Activated T-cell treated with anti-CD3 and anti-CD28 coated beads for 1 hour (primary cell): ENCODE measurements at places on chromosomes 5 and 9.

DNA sequence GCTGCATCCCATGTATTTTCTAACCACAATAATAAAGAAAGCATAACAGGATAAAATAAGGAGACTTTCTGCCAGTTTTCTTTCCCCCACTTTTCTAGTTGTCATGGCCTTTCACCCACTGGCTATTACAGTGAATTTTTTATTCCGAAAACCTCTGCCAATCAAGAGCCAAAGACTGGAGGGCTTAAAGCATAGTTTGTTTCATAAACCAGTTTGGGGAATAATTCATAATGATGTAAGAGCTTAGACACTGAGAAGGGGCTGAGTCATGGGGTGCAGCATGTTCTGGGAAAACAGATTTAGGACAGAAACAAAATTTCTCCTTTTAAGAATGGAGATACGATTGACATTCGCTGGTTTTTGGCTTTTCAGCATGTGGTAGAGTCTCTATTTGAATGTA is 4.4 kb upstream of the GLIPR2 start:
- DNase-seq: no peak

DNA sequence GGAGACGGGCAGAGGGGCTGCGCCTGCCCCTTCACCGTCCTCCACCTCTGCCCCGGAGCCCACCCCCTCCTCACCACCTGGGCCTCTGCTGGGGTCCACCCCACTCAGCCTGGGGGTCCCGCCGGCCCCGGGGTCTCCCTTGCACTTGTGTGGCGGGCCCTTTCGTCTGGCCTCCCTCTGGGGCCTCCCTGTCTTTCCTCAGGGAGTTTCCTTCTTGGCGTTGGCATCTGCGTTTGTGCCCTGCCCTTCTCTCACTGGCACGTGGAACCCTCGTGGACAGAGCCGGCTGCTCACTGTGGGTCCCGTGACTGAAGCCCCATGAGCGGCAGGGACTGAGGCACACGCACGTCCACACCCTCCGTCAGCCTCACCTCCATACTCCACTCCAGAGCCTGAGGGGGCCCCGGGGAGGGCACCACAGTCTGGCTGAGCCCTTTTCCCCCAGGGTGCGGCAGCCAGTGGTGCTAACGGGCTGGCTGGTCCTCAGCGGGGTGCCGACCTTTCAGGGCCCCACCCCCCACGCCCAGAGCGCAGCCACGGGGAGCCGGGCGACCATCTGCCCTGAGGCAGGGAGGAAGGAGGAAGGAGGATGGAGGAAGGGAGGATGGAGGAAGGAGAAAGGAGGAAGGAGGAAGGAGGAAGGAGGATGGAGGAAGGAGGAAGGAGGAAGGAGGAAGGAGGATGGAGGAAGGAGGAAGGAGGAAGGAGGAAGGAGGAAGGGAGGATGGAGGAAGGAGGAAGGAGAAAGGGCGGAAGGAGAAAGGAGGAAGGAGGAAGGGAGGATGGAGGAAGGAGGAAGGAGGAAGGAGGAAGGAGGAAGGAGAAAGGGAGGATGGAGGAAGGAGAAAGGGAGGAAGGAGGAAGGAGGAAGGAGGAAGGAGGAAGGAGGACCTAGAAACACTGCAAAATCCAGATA is 53.0 kb upstream of the NRARP start:
- no peak for DNase-seq

DNA sequence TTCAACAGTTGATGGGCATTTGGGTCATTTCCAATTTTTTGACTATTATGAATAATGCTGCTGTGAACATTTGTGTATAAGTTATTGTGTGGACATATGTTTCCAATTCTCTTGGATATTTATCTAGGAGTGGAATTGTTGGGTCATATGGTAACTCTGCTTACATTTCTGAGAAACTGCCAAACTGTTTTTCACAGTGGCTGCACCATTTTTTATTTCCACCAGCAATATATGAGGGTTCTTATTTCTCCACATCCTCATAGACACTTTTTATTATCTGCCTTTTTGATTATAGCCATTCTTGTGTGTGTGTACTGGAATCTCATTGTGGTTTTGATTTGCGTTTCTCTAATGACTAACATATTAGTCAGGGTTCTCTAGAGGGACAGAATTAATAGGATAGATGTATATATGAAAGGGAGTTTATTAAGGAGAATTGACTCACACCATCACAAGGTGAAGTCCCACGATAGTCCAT is 14.7 kb upstream of the MED27 start:
- DNase-seq: no peak

- DNase-seq: no peak
Measured at GRCh38 chr5:66570201-66570600, 26.0 kb upstream of the MAST4 start.

DNA sequence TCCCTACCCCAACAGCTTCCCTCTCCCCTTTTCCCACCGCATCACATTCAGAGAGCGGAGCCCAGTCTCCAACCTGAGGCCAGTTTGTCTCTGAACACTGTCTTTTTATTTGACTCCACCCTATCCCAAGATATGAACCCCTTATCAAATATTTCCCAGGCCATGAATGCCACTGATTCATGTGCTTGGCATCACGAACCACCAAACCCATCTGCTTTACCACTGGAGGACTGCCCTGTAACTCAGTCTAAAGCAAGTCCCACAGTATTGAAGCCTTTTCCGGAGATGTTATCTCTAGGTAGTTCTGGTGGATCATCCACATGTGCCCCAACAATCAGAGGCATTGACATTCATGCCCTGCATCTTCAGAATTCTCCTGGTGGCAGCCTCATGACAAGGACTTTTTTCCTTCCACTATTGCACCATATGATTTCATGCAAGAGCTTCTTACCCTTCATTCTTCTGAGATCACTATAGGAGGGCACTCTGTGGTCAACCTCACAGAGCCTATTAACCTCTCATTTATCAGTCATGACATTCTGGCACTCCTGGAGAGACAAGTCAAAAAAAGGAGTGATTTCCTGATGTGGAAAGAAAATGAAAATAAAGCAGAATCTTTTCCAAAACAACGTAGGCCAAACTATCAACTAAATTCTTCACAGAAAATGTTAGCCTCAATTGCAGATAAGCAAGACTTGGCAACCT is 12.3 kb upstream of the SPATA31D4 start:
- DNase-seq: no peak

DNA sequence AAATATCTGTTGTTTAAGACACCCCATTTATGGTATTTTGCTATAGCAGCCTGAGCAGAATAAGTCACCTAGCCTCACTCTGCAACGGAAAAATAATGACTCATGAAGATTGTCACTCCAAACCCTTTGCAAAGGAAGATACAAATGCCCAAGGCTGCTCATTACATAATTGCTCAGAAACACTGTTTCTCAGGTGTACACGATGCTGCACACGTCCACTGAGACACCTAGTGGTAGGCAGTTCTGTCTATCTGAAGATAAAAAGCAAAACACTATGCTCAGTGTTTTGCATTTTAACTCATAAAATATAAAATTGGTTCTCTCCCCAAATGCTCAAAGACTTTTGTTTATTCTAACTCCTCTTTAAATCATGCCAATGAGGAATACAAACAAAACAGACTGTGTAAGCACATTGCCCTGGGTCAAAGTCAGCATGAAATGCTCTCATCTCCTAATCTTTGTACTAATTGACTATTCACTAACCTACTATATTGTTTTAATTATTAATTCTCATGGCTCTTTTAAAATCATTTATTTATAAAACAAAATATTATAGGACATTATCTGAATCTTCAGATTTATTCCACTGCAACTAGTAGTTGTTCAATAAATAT is 7.7 kb upstream of the TSLP start:
- no peak for DNase-seq
